ENCODE measurements at places on chromosomes 16 and 17. TPM values are rescaled to one million over a fixed set of nuclear protein-coding genes. Genes with fewer than 3 reads are reported as not detected.
A peak's percentile ranks its signal among the peaks of the same experiment; 100 is the strongest.

DNA sequence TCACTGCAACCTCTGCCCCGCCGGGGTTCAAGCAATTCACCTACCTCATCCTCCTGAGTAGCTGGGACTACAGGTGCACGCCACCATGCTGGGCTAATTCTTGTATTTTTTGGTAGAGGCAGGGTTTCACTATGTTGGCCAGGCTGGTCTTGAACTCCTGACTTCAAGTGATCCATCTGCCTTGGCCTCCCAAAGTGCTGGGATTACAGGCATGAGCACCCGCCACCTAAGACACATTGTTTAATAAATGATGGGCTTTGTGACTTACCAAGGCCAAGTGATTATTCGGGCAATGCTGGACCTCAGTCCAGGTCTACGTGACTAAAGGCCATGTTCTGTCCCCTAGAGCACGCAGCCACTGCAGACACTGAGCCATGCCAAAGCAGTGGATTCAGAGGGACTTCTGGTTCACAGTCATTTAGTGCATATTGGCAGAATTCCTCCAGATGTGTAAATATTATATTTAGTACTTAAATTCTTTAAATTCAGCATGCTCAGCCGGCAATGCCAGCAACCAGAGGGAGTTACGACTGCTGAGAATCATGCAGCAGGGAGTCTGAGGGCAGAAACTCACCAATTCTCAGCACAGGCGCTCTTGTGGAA, 4.8 kb upstream of the ERCC4 start:
- no peak for DNase-seq

DNA sequence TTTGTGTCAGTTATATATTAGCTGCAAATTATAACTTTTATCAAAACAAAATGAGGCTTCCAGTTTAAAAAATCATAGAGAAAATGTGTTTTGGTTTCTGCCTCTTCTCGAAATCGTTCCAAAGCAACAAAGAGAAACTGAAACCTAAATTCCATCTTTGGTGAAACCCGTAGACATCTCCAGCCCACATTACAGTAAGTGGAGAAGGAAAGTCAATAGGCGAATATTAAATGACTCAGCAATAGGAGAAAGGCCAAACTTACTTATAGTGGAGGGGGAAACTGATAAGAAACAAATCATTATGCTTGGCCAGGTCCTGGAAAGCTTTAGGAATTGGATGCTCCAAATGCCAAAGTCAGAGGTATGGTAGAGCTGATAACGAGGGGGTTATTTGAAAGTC, 103.0 kb upstream of the SHISA6 start:
- DNase-seq: no peak

SARM1 gene
- total RNA-seq: 4.0 TPM

HSD11B2 gene
- 45.6 TPM for total RNA-seq

GRCh38 chr17:65553646-65554552, 7.5 kb downstream of the AXIN2 start:
- no peak for DNase-seq

PIRT gene
- 0.91 TPM for total RNA-seq

DNA sequence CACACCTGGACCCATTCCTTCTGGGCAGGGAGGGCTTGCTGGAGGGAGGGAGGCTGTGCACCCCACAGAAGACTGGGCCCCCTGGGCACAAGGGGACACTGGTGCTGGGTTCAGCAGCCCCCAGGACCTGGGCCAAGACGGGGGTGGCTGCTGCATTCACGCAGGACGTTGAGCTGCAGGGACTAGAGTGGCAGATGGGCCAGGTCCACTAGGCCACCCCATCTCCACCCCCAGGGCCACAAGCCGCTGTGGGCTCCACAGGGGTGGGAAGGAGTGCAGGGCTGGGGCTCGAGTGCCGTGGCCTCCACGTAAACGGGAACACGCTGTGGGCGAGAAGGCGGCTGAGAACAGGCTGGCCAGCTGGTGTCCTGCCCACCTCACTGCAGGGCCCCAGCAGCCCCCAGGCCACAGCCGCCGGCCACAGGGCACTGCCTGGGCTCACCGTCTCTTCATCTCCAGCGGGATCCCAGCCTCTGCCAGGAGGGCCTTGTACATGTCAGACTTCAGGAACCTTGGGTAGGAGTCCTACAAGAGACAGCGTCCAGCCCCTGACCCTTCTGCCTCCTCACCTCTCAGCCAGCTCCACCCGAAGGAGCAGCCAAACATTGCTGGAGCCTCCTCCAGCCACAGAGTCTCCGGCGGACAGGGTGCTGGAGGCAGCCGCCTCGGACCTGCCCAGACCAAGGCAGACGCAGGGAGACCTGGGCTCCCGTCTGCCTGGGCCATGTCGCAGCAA, 6.5 kb downstream of the RGS11 start:
- no peak for DNase-seq

- DNase-seq: peak; percentile 92
Measured at GRCh38 chr17:81119223-81120148, 45.8 kb upstream of the PVALEF start.

DNA sequence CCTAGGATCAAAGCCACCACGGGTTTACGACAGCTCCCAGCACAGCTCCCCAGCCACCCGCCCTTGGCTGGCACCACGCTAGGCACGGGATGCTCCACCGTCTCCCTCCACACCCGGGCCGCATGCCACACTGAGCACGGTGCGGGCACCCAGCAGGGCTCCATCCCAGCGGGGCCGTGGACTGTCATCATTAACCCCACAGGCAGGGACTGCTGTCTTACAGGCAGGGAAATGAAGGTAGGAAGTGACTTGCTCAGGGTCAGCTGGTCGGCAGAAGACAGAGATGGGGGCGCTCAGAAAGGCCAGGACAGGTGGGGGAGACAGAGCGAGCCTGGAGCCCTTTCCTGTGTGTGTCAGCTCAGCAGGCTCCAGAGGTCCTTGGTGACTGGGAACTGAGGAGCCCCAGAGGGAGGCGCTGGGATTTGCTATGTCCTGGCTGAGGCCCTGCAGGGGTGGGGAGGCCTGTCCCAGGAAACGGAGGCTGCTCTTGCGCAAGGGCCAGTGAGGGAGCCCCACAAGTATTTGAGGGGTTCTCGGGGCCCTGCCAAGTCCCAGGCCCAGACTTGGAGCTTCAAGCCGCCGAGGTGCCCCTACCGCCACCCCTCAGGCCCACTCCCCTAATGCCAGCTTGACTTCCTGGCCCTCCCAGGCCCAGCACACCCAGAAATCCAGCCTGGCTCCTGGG, 3.2 kb downstream of the UBALD1 start:
- no peak for DNase-seq

- no peak for DNase-seq
Measured at GRCh38 chr17:16313139-16314090, 39.9 kb downstream of the CENPV start.

ABCC6 gene
- 0.49 TPM for total RNA-seq
